ENCODE measurements at places on chromosomes 11 and 22.

DNA sequence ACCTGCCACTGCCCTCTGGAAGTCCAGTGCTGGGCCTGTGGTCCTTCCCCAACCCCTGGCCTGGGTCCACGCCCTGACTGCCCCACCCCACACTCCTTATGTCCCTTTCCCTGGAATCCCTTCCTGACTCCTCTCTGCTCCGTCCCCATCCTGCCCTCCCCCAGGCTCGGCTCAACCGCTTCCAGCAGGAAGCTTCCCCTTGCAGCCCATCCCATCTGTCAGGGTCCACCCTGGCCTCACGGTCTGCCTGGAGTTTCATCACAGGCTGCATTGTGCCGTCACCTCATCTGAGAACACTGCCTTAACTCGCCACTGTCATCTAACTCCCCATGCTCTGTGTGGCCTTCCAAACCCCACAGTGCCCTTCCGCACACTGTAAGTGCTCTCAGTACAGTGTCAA, 64.3 kb downstream of the NAT10 start:
- DNase-seq = no peak

- no peak for DNase-seq
These were observed 35.0 kb upstream of the HIPK3 start for GRCh38 chr11:33222052-33222750.

DNA sequence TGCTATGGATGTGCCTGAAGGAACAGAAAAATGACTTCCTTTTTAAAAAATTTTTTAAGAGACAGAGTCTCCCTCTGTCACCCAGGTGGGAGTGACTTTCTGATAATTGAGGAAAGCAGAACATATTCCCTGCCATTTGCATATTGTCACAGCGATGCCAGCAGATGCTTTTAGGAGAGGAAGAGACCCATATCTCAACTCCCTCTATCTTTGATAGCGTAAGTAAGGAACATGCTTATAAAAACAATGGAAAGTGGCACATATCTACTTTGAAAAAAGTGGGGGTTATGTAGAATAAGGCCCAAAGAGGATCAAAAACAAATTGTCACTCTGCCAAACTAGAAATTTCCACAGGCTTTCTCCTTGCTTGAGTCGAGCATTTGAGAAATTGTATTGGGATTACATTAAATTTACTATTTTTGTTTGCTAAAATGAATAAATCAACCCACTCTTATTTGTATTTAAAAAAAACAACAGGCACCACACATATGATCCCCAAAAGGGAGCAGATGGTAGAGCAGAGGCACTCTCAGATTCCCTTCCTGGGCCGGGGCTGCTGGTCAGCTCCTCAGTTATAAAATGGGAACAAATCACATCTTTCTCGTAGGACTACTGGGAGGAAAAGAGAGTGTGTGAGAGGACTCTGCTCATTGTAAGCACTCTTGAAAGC, 68.8 kb upstream of the TSPAN18 start:
- no peak for DNase-seq

- DNase-seq = no peak
These were observed at the start of gene MS4A15 for GRCh38 chr11:60756307-60757032. Gene MS4A15, plus strand, starts transcription at chr11:60756867. Its CDS starts 6,867 bp downstream, at chr11:60763734.

DNA sequence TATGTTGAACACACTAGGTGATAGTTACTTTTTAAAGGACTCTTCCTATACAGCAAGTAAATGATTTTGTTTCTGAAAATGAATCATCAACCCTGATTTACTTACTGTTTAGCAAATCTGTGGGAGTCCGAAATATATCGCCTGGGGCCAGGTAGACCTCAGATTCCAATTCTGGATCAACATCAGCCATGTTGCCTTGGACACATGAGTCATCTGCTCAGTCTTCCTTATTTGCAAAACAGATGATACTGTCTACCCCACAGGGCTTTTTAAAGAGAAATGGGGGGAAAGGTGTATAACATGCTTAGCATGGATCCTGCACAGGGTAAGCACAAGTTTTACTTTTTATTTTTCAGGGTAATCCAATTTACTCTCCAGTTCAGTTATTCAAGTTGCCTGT, 324.2 kb downstream of the TENM4 start:
- no peak for DNase-seq

DNA sequence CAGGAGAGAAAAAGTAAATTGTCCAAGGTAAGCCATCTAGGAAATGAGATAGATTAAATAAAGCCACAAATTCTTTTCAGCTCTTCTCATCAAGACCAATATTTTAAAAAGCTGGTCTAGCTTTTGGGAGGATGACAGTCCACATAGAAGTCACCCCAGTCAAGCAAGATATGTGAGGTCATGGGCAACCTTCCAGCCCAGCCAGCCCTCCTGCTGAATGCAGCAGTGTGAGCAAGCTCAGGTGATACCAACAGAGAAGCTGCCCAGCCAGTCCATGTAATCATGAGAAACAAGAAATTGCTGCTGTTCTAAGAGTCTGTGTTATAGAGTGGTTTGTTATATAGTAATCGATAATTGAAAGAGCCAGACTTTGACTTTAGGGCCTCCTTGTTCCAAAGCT, 28.7 kb downstream of the KCNE3 start:
- DNase-seq = no peak

DNA sequence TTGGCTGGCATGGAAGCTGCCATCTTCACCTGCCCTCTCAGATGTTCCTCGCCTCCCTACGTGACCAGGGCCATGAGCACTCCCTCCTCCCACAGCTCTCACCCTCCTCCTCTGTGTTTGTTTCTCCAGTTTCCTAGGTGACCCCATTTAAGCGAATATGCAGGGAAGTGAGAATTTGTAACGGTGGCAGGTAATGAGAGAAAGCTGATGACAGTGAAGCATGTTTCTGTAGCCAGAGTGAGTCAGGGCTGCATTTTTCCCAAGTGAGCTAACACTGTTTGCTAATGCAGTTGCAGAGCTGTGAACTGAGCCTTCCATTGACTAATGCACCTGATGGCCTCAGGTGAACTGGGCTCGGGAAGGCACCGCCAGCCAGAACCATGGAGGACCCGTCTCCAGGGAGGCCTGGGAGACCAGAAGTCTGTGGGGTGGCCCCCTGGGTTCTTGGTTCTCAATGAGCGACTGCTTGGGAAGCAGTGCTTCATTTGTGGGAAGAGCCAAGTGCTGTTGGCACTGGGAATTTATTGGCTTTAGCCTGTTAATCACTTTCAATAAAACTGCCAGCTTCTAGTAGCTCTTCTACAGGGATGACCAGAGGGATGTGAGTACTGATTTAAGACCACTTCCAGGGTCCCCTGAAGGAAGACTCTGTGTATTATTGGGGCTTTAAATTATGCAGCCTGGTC, 64.5 kb downstream of the BARX2 start:
- DNase-seq = no peak

DNA sequence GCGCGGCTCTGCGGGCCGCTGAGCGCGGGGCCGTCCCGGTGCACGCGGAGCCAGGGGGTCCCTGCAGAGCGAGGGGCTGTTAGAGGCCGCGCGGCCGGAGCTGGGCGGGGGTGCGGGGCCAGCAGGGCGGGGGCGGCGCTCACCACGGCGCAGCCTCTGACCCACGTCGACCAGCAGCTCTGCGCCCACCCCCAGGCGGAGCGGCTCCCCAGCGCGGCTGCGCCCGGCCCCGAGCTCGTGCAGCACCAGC, 385 bp upstream of the SCO2 start:
- DNase-seq = no peak

DNA sequence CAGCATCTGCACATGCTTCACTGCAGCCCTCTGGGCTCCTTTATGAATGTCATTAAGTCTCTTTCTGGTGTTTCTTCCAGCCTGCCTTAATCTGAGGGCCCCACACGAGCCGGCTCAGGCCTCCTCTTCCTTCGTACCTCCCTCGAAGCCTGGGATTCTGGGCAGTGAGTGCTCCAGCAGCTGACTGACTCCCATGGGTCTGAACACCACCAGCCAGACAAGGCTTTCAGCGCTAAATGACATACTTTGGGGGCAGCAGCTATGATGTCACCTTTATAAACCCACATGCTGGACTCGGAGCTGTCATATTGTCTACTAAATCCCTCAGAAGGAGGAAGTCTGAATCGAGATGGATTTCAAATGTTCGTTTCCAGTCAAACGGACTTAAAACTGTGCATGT, 127.1 kb downstream of the TRIM29 start:
- no peak for DNase-seq

DNA sequence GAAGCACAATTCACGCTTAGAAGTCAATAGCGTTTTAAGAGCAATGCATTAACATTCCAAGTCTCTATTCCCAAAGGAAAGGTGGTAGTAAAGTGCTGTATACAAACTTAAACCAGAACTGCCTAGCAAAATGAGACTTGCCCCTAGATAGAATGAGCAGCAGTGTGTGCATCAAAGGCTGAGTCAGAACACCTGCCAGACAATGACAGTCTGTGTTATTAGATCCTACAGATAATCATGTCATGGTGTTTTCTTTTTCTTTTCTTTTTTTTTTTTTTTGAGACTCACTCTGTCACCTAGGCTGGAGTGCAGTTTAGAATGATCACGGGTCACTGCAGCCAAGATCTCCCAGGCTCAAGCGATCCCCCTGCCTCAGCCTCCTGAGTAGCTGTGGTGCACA, 1.6 kb downstream of the RTCB start:
- DNase-seq = no peak

- no peak for DNase-seq
These were observed 400.2 kb downstream of the KCNA4 start for GRCh38 chr11:29616611-29617010.

DNA sequence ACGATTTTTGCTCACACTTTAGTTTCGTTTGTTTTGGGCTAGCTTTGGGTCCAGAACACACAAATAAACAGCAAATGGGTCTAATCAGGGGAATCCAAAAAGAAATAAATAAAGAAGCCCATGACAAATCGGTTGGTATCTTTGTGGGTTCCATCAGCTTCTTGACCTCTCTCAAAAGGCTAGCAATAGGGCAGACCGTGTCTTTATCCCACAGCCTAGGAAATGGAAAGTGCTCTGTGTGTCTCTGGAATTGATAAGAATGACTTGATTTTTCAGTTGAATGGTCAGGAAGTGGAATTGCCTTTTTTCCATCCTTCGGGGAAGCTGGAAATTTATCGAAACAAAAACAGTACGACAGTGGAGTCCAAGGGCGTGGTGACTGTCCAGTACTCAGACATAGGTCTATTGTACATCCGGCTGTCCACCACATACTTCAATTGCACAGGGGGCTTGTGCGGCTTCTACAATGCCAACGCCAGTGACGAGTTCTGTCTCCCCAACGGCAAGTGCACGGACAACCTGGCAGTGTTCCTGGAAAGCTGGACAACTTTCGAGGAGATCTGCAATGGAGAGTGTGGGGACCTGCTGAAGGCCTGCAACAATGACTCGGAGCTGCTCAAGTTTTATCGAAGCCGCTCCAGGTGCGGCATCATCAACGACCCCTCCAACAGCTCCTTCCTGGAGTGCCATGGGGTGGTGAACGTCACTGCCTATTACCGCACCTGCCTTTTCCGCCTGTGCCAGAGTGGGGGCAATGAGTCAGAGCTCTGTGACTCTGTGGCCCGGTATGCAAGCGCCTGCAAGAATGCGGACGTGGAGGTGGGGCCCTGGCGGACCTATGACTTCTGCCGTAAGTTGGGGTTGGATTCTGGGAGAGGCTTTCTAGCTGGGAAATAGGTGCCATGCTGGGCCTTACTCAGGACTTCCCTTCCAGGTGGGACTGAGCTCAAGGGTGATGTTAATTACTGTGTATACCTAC, 28.6 kb downstream of the TECTA start:
- DNase-seq = no peak

GRCh38 chr11:3950996-3951660, 95.7 kb downstream of the STIM1 start:
- DNase-seq = no peak

DNA sequence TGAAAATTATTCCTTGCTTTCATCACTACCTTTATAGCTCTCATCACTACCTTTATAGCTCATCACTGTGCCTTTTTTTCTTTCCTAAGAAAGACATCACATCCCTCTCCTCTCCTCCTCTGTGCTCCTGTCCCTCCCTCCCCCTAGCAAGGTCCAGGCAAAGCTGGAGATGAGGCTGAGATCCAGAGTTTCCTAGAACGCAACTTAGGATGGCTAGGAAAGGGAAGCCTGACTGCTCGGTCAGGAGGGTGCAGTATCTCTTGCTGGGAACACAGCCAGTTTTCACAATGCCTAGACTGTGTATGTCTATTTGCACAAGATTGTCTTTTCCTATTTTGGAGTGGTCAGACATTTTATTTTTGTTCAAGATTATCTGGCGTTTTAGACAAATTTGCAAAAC, 24.7 kb downstream of the TUB start:
- no peak for DNase-seq

DNA sequence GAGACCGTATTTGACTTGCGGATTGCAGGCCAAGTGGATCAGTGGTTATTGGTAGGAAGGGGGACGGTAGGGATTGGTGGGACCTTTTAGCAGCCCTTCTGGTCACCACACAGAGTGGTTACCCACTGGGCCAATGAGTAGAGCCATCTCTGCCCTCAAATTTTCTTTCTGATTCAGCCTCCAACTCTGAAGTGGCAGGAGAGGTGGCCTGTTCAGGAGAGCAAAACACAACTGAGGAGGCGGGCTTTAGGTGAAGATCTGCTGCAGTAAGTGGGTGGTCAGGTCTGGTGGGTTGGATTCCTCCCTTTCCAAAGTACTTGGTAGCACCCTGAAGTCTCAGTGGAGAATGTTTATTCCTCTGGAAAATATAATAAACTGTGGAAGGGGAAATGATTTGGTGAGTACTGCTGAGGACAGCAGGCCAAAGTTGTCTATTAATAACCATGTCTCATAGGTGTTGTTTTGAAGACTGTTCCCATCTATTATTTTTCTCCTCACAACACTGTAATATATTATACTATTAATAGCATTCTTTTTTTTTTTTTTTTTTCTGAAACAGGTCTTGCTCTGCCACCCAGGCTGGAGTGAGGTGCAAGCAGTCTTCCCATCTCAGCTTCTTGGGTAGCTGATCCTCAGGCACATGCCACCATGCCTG, 1.5 kb downstream of the MISFA start:
- no peak for DNase-seq

GRCh38 chr11:7651140-7651551, 22.2 kb downstream of the CYB5R2 start:
- DNase-seq = no peak

- no peak for DNase-seq
These were observed 14.3 kb downstream of the C1QTNF6 start for GRCh38 chr22:37173709-37174108.

- no peak for DNase-seq
These were observed 238.3 kb upstream of the TBCEL start for GRCh38 chr11:120785576-120785975.

GRCh38 chr11:607971-608659, 7.6 kb downstream of the IRF7 start:
- no peak for DNase-seq

DNA sequence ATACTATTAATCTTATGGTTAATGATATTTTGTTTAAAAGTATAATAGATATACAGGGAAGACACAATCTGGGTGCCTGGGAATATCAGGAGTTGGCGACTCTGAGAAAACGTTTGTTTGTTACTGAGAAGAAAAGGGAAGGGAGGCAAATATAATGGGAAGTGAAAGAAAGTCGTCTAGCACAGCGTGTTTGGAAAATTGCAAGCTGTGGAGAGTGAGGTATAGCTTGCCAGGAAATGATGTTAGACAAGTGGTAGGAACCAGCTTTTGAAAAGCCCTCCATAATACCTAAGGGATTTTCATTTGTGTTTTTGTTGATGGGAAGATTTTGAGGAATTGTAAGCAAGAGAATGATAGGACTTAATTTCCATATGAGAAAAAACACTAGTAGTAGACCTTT, 322.2 kb downstream of the LUZP2 start:
- no peak for DNase-seq

Data from hippocampal formation (tissue), 2 donors.